ENCODE measurements at places on chromosomes 16 and 17.

DNA sequence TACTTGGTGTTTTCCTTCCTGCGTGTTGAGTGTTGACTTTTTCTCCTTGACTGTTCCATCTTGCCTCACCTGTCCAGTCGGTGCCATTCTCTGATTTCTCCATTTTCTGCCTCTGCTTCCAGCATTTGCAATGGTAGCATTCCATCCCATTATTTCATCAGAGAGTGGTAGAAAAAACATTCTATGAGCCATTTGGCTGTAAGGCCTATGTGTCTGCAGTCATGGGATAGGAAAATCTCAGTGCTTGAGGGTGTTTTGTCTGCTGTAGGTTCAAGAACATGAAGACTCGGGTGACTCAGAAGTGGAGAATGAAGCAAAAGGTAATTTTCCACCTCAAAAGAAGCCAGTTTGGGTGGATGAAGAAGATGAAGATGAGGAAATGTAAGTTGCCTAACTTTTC is 2.7 kb downstream of the UTP18 start:
- DNase-seq = no peak

DNA sequence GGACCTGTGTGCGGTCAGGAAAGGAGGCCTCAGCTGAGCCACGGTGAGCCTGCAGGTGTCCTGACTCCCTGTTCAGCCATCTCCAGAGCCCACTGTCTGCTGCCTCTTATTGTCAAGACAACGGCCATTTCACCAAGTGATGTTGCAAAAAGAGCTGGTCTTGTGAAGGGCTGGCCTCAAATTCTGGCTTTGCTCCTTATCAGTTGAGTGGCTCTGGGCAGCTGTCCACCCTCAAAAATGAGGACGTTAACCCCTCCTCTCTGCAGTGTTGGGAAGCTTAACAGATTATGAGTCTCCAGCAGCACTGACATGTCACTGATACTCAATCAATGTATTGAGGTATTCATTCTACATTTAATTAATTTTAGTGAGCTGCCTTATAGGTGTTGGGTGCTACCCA is 171.1 kb upstream of the TOX3 start:
- DNase-seq = no peak

GRCh38 chr16:17138801-17139200 is 332.0 kb downstream of the XYLT1 start:
- DNase-seq = no peak

GRCh38 chr17:33049781-33050414 is 58.3 kb downstream of the SPACA3 start:
- peak; percentile 34 for DNase-seq

GRCh38 chr17:57507828-57508227 is 237.3 kb downstream of the CCDC182 start:
- DNase-seq = no peak

Data from cerebellar cortex (tissue), 1 donor.